Non-pigmented ciliary epithelial cell (primary cell): ENCODE measurements at places on chromosomes 11 and 22.

DNA sequence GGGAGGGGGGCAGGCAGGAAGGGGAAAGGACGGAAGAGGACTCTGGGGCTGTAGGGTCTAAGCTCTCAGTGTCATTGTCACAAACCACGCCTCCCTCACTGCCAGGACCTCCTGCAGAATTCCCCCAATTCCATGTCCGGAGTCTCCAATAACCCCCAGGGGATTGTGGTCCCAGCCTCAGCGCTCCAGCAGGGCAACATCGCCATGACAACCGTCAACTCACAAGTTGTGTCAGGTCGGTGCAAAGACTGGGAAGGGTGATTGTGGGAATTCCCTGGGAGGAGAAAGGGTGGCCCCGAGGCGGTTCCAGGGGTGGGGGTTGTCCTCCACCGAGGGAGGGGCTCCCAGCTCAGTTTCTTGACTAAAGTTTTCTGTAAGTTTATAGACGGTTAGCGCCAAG lies 86.0 kb downstream of the FEZ1 start:
- no peak for DNase-seq

GRCh38 chr11:129287920-129288319 lies 87.7 kb upstream of the BARX2 start:
- no peak for DNase-seq

DNA sequence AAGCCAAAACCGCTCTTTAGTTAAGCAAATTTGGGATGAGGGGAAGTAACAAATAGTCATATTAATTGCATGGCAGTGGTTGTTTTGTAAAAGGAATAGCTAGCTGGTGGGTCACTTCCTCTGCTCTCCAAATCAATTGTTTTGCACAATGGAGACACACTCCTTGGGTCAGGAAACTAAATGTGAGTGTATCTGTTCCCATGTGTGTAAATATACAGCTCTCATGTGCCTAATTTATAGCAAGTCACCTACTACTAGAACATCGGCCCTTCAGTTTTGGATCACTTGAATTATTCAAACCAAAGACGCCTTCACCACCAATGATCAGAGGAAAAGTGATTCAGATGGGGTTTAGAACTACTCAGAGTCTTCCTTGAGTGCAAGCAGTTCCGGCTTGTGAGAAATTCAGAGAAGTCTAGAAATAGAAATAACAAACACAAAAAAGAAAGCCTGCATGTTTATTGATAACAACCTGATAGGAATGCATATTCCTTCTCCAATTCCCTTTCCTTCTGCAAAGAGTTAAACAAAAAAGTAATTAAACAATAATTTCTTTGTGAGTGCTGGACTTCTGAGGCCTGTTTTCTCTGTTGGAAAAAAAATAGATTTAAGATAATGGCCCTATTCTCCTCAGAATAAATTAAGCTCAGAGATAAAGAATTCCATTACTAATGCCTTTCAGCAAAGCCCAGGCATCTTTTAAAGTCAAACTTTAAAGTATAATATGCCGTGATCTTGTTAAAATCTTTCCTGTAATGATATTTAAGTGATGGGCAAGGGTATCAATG lies 100.4 kb downstream of the KIRREL3 start:
- no peak for DNase-seq

DNA sequence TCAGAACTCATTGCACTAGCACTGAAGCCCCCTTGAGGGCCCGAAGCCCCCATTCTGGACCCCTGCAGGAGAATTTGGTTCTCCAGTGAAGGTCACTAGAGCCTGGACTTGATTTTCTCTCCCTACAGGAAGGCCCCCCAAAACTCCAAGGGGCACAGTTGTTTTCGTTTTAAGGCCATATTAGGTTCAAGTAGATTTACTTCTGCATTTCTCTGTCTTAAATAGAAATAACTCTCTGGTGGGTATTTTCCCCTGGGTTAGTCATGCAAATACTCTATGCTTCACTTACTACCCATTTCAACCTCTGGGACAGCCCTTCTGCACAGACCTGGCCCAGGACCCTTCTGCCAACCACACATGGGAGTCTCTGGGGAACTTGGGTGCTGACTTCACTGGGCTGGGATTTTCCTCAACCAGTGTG lies 41.6 kb downstream of the WEE1 start:
- no peak for DNase-seq

GRCh38 chr11:68579455-68579854 lies 104.9 kb upstream of the GAL start:
- no peak for DNase-seq

DNA sequence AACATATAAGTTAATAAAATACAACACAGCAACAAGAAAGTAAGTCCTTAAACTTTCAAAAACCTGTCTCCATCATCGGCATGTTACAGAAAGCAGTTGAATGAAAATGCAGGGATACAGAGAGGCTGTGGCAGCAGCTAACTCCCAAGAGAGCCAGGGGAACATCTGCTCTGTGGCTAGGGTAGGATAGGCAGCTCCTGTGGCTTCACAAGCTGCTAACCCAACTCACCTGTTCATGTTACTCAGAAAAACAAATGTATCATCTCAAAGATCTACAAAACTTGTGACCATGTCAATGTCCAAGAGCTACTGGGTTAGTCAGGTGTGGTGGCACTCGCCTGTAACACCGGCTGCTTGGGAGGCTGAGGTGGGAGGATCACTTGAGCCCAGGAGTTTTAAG lies 15.2 kb upstream of the PLAAT3 start:
- no peak for DNase-seq

DNA sequence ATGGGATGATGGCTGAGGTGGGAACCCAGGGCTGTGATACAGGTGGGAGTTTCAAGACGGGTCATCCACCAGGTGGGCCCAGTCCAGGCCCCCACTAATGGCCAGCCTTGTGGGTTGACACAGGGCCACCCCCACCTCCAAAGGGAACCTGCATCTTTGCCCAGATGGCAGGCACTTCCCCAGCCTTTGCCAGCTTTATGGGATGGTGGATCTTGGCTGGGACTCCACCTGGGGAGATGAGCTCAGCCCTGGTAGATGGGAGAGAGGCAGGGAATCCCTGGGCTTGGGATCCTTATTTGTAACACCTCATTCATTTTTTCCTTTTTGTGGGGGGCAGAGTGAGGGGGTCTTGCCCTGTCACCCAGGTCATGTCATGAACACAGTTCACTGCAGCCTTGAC lies 33.4 kb downstream of the CD82 start:
- DNase-seq, result no peak

DNA sequence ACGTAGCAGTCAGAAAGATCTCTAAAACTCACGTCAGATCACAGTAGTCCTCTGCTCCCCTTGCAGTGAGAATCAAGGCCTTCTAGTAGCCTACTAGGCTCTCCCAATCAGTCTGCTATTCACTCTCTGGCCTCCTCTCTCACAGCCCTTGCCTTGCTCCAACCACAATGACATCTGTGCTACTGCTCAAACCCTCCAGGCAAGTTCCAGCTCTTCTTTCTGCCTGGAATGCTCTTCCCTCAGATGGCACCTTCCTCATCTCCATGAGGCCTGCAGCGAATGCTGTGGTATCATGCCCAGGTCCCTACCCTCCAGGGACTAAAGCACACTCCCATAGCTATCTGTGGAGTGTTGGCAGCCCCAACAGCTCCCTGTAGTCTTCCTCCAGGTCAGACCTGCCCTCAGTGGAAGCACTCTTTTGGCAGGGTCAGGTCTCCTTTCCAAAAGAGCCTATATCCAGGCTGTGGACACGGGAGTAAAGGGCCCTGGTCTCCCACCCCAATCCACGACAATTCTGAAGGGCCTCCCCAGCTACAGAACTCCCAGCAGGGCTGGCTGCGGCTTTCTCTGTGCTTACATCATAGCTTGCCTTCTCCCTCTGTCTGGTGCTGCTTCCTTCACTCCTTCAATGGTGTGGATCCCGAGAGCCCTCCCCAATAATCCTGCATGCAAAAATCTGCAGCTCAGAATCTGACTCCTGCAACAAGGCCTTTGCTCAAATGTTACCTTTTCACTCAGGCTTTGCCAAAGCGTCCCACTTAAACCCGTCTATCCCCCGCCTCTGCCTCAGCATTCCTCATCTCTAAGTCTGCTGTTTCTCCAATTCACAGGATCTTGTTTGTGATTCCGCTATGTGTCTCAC lies 8.9 kb downstream of the HIRA start:
- no peak for DNase-seq

- DNase-seq, result no peak
Observed at GRCh38 chr22:43743131-43743530, 69.0 kb downstream of the EFCAB6 start.

DNA sequence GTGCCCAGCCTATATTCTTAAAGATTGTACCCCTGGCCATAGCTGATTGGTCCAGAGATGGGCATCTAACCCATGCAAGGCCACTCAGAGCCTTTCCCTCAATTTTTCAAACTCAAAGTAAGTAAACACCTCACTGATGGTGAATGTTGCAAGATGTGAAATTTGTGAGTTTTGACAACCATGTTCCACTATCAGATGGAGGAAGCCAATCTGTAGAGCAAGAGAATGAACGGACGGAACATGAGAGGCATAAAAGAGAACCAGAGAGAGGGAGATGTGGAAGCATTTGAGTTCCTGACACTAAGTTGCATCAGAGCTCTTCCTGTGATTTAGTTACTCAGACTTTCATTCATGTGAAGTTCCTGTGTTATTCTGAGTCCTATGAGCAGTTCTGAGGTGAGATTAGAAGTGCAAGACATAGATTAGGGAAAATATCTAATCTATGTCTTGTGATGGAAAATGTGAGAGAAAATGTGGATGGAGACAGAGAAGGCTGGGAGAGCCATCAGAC lies 73.3 kb downstream of the PRSS23 start:
- no peak for DNase-seq

GRCh38 chr22:27798511-27799014 lies 3.0 kb downstream of the MN1 start:
- DNase-seq, result no peak

GRCh38 chr22:38417252-38418060 lies 37.5 kb downstream of the KCNJ4 start:
- DNase-seq, result no peak

- DNase-seq, result no peak
Observed at GRCh38 chr11:115776916-115777315, 272.7 kb upstream of the CADM1 start.

DNA sequence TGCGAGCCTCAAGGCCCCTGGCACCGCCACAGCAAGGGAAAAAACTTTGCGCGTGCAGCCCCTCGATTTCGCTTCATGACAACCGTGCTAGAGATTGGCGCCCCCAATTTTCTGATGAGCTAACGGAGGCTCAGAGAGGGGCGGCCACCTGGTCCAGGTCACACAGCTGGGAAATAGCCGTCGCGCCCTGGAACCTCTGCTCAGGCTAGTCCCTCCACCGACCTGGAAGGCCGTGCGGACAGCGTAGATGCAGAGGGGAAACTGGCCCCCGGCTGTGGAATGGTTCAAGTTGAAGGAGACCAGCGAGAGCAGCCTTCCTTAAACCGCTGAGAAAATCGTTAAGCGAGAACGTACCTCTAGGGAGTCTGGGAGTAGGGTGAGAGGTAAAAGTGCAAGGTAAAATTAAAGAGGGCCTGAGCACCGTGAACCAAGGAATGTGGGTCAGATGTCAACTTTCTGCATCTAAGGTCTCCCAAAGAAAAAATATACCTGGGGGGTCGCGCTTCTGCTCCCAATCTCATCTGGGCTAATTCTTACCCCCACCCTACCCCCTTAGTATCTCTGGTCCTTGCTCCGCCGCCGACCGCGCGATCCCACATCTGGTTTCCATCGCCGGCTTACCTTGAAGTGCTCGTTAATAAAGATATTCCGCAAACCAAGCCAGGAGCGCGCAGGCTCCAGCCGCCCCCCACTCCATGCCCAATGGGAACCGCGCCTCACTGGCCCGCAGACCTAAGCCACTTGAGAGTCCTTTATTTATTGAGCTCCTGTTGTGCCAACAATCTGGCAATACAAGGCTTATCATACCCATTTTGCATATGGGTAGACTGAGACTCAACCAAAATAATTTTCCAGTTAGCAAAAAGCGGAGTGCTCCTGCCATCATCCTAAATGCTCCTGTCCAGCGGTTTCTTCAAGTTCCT lies 1.7 kb upstream of the ALX4 start:
- DNase-seq, result no peak

- DNase-seq, result no peak
Observed at GRCh38 chr11:119315131-119316015, 1.6 kb downstream of the MCAM start.

GRCh38 chr11:104054911-104055529 lies 18.6 kb downstream of the DDI1 start:
- no peak for DNase-seq

GRCh38 chr11:116373104-116373944 lies 399.5 kb downstream of the BUD13 start:
- DNase-seq, result no peak

GRCh38 chr22:44847380-44847779 lies 95.0 kb downstream of the ARHGAP8 start:
- no peak for DNase-seq

DNA sequence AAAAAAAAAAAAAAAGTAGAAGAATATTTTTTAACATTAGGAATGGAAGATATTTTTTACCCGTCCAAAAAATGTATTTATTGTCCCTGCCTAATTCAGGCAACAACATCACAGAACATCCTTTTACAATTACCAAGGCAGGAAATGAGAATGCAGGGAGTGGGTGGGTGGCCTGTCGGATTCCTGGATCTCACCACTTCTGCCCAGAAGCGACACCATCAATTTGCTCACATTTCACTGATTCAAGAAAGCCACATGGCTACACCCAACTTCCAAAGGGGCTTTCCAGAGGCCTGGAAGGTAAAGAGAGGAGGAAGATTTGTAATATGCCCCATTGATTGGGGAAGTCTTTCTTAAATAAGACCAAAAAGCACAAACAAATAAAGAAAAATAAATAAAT lies 93.8 kb upstream of the CLPB start:
- DNase-seq, result no peak

- DNase-seq, result no peak
Observed at GRCh38 chr11:111737444-111738210, 28.6 kb downstream of the PPP2R1B start.

GRCh38 chr11:30816959-30817880 lies 231.1 kb upstream of the MPPED2 start:
- DNase-seq, result no peak

GRCh38 chr11:122584670-122585069 lies 70.9 kb upstream of the UBASH3B start:
- no peak for DNase-seq

- no peak for DNase-seq
Observed at GRCh38 chr11:74538680-74539079, 45.2 kb upstream of the LIPT2 start.

- DNase-seq, result no peak
Observed at GRCh38 chr11:15180212-15180792, 65.6 kb downstream of the INSC start.

GRCh38 chr11:110896358-110896757 lies 184.1 kb upstream of the ARHGAP20 start:
- DNase-seq, result peak; percentile 80

DNA sequence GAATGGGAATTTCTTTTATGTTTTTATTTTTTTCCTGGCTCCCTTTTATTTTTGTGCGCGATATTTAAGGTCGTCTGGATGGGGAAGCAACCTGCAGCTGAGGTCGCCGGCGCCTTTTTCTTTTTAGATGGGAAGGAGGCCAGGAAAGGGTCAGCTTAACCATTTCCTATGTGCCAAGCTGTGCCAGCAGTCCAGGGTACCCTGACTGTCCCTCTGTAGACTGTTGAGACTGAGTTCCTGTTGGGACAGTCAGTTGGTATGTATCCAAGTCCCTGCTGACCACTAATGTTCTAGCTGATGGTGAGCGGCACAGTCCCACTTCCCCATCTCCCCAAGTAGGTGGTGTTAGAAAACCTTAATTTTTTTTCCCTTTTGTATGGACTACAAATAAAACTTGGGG lies 10.5 kb downstream of the RBM14 start:
- DNase-seq, result no peak

GRCh38 chr11:43397251-43397650 lies 38.5 kb downstream of the TTC17 start:
- DNase-seq, result no peak

- no peak for DNase-seq
Observed at GRCh38 chr11:64074239-64074638, 38.5 kb downstream of the FLRT1 start.

- peak; percentile 64 for DNase-seq
Observed at GRCh38 chr11:29616611-29617010, 400.2 kb downstream of the KCNA4 start.
